ENCODE measurements at places on chromosomes 7 and 10.

DNA sequence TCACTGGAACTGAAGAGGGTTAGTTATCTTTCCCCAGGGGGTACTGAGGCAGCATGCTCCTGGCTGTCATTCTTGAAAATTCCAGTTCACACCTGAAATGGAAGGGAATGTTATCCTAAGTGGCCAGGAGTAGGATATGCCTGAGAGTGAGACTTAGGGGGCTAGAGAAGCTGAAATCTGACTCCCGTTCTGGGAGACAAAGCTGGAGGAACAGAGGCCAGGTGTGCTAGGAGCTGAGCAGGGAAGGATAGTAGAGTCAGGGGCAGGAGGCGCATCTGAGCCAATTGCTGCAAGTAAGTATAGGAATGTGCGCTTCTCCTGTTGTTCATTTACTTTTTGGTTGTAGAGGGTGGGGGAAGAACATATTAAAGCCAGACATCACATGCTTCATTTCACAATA is 58.1 kb upstream of the KIAA1217 start:
- DNase-seq = no peak

DNA sequence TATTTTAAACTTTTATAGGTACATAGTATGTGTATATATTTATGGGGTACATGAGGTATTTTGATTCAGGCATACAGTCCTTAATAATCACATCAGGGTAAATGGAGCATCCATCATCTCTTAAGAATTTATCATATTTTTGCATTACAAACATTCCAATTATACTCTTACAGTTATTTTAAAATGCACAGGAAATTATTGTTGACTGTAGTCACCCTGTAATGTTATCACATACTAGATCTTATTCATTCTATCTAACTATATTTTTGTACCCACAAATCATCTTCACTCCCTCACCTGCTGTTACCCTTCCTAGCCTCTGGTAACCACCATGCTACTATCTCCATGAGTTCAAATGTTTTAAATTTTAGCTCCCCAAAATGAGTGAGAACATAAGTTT is 56.3 kb upstream of the FAM3C start:
- no peak for DNase-seq

- DNase-seq = no peak
These were observed 110.1 kb downstream of the CDK14 start for GRCh38 chr7:90706072-90706716.

DNA sequence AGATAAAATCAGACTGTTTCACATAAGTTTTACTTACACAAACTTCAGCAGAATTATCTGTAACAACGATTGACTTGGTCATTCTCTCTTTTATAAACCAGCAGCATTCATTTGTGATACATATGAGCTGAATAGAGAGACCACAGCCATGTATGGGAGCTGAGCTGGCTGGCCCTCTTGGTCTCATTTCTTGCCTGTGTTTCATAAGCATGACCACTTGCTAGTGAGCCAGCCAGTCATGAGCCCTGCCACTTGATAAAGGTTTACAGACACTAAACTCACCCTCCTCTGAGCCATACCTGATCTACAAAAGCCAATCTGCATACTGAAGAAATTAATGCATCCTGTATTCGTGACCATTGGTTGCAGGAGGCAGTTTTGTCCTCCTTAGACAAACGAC is 82.1 kb downstream of the PKD1L1 start:
- no peak for DNase-seq

- no peak for DNase-seq
These were observed 80.9 kb downstream of the WDFY4 start for GRCh38 chr10:48765527-48765926.

- no peak for DNase-seq
These were observed 24.5 kb upstream of the EEPD1 start for GRCh38 chr7:36128448-36129047.

DNA sequence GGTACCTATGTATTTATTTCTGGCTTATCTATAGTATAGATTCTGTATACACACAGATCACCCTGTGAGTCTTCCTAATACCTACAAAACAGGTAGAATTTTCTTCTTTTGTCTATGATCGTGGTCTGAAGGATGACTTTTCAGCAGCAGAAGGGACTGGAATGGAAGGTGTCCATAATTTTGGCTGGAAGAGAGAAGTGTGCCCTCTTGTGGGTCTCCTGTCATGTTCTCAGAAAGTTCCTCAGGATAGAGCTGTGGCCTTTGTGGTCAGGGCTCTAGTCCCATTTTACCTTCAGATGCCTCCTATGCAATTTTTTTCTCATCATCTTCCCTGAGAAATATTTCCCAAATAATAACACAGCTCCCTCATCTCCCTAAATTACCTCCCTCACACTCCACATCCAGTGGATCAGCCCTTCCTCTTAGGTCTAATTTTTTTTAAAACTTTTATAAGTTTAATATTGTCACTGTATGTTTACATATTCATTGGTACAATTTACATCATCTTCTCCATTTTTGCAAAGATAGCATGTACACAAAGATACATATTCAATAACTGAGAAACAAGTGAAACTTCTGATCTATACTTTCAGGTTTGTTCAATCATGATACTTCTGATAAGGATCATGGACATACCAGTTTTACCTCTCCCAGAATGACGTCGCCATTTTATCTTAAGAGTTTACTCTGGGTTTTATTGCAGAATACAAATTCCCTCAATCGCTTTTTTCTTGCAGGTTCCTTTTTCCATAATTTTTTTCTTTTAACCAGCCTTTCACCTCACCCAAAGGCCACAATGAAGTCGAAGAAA is 112.7 kb downstream of the REEP3 start:
- no peak for DNase-seq

GRCh38 chr7:40437936-40438634 is 303.3 kb downstream of the SUGCT start:
- no peak for DNase-seq

GRCh38 chr10:24938525-24938924 is 13.9 kb downstream of the PRTFDC1 start:
- DNase-seq = no peak

- DNase-seq = no peak
These were observed 20.1 kb upstream of the SMNDC1 start for GRCh38 chr10:110324805-110325280.

Measured in endothelial cell (in vitro differentiated cells).